ENCODE measurements at places on chromosomes 7 and 10.

DNA sequence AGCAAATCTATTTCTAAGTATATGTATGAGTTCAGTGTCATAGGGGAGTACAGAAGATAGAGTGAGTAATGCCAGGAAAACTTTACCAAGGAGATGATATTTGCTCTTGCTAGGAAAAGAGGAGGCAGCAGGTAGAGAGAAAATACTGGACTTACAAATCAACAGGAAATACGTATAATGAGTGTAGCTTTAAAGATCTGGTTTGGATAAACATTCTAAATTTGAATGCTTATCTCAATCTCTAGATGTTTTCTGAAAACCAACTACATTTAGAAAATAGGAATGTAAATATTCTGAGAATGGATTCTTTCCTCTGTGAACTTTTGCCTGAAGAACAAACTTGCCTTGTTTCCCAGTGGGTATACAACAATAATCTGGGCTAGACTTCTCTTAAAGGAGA is 46.9 kb upstream of the GNAI1 start:
- DNase-seq, result no peak

- no peak for DNase-seq
Observed at GRCh38 chr7:108511939-108512338, 14.0 kb downstream of the PNPLA8 start.

DNA sequence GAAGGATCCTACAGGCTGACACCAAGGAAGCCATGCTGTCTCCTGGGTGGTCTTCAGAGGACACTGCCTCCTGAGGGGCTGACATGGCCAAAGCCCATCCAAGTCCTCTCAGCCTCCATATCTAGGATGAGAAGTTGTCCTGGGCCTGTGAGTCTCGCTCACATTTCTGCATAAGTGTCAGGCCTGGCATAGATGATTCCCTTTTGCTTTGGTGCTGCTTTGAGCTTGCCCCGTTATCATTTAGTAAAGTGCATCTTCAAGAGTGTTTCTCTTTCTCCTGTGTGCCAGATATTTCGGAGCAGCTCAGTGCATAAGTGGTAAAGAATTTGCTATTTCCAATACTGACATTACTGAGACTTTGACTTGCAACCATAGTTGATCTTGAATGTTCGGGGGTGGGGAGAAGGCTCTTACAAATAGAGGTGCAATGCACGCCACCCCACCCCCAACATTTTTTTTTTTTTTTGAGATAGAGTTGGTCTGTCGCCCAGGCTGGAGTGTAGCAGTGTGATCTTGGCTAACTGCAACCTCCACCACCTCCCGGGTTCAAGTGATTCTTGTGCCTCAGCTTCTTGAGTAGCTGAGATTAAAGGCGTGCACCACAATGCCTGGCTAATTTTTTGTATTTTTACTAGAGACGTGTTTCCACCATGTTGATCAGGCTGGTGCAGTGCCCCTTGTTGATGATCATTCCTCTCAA is 9.1 kb downstream of the PTER start:
- DNase-seq, result no peak

DNA sequence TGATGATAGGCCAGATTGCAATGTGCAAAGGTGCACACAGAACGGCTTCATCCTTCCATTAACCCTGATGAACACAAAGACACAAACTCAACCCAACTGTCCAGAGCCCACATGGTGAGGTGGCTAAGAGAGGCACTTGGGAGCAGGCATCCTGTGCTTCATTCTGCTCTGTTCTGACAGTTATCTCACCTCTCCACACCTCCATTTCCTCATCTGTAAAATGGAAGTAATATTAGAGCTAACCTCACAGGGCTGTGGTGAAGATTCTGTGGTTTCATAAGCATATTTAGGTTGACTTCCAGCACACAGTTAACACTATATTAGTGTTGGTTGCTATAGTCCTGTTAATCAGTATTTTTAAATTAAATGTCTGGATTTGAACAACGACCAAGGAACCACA is 126.3 kb downstream of the TAX1BP1 start:
- no peak for DNase-seq

DNA sequence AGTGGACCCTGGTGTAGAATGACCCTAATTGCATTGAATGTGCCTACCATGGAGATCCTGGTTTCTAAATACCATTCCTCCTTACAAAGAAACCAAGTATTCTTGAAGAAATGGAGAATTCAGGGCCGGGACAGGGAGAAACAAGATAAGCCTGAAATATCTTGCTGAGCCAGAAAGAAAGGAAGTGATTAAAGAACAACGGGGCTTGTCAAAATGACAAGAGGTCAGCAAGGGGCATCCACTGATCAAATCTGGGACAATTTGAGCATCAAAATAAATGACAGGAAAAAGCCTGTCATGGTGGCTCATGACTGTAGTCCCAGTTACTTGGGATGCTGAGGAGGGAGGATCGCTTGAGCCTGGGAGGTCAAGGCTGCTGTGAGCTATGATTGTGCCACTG is 8.1 kb downstream of the ABHD11 start:
- no peak for DNase-seq
